ENCODE measurements at places on chromosomes 13 and 19.

GRCh38 chr13:24005755-24006281 is 108.5 kb upstream of the C1QTNF9B start:
- no peak for DNase-seq

DNA sequence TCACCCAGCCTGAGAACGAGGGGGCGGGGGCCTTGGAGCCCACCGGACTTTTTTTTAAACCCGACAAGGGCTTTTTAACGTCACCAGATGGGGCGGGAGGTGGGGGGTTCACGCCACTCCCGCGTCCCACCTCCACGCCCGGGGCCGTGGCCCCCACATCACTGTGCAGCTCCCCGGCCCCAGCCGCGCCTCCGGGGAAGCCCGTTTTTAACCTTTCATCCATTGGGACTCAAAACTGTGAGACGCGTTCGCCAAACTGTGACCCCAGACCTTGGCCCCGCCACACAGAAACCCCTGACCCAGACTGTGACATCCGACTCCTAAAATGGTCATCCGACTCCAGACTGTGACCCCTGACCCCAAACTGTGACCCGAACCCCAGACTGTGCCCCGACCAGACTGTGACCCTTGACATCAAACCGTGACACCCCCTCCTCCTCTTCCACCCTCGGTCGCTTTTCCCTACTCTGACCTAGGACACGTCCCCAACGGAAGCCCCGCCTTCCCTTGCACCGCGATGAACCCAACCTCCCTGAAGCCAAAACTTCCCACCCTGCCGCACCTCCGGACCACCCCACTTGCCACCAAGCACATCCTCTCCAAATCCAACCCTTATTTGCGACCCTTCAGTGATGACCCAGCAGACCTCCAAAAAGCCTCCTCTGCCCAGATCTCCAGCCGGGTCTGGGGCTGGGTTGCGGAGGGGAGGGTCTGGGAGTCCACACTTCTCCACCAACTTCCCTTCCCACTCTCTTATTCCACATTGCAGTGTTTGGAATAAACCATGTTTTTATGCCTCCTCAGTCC is 1.5 kb upstream of the GRWD1 start:
- DNase-seq = no peak

GRCh38 chr13:59728896-59729545 is 434.7 kb downstream of the DIAPH3 start:
- DNase-seq = no peak

DNA sequence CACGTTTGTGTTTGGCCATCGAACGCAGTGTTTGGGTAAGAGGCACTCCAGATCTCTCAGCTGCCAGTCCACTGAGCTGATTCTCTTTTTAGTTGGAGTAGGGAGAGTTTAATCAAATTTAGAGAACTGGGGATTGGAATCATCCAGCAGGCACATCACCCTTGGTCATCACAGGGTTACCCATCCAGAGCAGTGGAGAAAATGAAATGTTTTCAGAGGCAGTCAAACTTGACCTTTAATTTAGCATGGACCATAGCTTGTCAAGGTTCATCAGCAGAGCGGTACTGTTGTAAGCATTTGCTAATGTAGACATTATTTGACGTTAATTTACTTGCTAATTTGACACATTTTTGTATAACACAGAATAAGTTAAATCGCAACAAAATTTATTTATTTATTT is 18.4 kb upstream of the FRY start:
- DNase-seq = no peak

DNA sequence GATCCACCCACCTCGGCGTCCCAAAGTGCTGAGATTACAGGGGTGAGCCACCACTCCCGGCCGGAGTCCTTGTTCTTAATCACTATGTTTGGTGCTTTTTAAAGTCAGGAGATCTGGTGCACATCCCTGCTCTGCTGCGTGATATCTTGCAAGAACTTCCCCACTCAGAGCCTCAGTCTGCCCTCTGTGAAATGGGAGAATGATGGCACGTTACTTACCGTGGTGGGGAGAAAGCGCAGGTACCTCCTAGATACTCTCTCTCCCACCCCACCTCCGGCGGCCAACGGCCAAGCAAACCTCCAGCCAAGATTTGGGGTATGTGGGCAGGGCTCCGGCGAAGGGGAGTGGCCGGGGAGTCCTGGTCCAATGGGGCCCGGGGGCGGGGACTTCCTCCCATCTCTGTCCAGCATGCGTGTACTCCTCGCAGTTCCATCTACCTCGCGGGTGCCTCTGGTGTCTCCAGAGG is at the start of gene RYR1:
Gene RYR1, plus strand, starts transcription at position 424 of the 466 bp plus-strand sequence. CDS start 139 bp downstream, outside the sequence.
- peak; percentile 35 for DNase-seq

- no peak for DNase-seq
Measured at GRCh38 chr19:17831419-17831888, 10.1 kb upstream of the INSL3 start.

GRCh38 chr13:48316826-48317510 is 13.4 kb downstream of the RB1 start:
- no peak for DNase-seq

- no peak for DNase-seq
Measured at GRCh38 chr19:13827656-13828055, 32.4 kb downstream of the ZSWIM4 start.

GRCh38 chr13:80037505-80037888 is 303.4 kb downstream of the SPRY2 start:
- DNase-seq = no peak
